ENCODE measurements at places on chromosomes 5 and 9.
A peak's percentile ranks its signal among the peaks of the same experiment; 100 is the strongest.

DNA sequence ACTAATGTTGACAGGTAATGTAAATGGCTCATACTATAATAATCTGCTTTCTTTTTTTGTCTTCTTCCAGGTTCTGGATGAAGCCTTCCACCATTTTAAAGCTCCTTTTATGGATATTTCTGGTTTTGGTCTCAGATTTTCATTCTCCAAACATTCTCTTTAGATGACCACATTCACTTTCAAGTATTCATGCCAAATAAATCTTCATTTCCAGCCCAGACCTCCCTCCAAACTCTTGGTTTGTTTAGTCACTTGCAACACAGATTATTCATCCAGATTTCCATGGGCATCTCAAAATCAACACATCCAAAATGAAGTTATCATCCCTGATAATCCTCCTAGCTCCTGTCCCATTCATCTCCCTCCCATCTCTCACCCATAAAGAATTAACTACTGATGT is 40.3 kb upstream of the SVEP1 start:
- DNase-seq: no peak

- DNase-seq: no peak
Observed at GRCh38 chr9:12539580-12539975, 153.6 kb upstream of the TYRP1 start.

DNA sequence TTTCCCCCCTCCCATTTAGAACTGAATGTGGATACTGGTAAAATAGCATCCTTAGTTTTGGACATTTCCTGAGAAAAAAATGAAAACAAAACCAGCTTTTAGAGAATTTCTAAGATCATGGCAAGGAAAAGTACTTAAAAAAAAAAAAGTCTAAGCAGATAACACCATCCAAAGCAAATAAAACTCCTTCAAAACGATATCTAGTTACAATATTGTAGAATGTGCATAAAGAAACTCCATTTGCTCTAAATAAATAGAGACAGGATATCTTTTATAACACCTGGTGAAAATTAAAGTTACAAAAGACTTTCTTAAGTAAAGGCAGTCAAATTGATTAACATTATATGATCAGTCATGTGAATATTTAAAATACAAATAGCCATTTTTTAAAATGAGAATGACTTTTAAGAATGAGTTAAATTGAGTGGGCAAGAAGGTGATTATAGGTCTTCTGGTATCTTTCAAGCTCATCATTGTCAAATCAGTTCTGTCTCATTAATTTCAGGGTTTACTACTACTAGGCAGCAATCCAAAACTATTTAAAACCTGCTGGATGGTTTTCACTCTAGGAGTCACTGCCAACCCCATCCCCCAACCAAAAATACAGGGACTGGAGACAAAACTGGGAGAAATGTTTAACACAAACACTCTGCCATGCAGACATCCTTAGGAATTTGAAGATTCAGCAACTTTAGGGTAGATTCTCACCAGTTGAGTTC is 382.6 kb downstream of the ADGRV1 start:
- DNase-seq: peak; percentile 24

DNA sequence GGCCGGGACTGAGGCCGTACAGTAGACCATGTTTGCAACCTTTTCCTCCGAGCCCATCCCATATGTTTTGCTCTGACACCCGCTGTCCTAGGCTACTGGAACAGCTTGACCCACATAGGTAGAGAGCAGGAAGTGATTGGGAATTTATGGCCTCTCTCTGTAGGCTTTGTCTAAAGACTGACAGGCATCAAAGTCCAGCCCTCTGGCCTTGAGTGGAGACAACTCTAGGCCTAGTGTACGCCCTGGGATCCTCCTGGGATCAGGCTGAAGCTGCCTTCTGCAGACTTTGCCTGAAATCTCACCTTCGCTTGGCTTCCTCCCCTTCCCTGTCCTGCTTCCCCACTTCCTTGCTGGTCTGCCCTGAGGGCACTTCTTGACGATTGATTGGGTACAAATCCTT is 13.6 kb upstream of the AKNA start:
- no peak for DNase-seq

DNA sequence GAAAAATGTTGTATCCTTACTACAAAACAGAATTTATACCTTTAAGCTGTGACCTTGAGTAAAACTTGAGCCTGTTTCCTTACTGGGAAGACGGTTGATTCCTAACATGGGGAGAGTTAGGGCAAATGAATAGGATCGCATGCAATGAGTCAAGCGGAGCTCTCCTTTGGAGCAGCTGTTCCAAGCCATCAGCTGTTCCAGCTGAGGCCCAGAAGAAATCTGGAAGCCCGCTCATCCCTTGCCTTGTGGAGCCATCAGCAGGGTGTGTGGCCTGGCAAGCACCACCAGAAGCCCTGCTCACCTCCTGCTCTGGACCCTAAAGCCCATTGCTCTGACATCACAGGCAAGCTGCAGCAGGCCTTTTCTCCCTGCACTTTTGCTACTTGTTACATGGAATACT is 8.0 kb downstream of the KIAA1191 start:
- DNase-seq: no peak

- DNase-seq: no peak
Observed at GRCh38 chr9:19122490-19123042, 4.7 kb downstream of the PLIN2 start.

DNA sequence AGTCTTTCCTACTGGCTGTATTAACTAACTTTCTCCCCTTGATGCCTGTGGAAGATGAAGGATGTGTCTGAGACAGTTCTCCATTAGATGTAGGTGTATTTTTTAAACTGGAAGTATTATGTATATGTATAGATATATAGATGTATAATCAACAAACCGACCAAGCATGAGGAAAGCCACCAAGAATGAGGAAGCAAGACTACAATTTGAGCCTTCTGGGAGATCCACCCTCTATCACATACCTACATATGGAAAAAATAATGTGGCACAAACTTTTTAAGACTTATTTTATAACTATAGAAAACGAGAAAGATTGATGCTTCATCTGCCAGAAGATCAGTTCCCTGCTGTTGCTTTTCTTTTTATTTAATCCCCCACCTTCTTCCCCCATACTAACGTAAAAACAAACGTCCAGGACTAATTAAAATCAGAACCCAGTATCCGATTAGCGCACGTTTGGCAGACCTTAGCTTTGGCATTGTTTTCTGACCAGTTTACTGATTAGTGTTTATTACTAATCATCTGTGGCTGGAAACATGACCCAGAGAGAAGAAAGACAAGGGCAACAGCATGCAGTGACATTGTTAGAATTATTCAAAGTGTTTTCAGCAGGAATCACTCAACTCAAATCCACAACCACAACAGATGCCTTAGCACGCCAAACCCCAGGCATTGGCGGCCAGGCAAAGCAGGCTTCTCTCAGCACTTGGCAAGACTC is 490.2 kb downstream of the EBF1 start:
- DNase-seq: no peak

DNA sequence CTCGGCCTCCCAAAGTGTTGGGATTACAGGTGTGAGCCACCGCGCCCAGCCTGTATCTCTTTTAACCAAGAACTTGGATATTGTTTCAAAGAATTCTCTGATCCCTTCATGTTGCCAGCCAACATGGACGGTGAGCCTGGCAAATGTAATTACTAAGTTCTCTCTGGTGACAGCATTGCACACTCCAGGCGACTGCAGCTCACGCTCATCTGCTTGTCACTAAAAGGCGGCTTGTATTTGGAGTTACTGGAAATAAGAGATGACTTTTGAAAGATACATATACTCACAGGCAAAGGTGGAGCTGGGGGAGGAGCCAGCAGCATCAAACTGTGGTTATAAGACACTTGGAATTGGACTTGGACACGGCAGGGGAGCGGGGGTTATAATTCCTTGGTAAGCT is 172.3 kb downstream of the SLIT3 start:
- no peak for DNase-seq

DNA sequence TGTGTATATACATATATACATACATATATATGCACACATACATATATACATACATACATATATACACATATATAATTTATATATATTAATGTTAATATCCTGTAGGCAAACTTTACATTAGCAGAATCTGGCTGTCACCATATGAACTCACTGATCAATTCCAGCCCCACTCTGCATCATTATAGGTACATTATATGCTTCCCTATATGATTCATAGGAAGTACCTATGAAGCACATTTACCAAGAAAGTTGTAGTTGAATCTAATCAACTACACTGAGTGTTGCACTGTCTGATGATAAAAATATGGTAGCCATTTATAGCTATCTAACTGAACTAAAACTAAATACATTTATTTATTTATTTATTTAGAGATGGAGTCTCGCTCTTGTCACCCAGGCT is 5.5 kb upstream of the SPATA6L start:
- no peak for DNase-seq

GRCh38 chr5:125277494-125278154 is 531.2 kb upstream of the ZNF608 start:
- no peak for DNase-seq

- no peak for DNase-seq
Observed at GRCh38 chr5:140827704-140828361, at the start of gene PCDHA6. Gene PCDHA6 (plus strand): TSS chr5:140827960. CDS start chr5:140828092, 132 bp downstream.

DNA sequence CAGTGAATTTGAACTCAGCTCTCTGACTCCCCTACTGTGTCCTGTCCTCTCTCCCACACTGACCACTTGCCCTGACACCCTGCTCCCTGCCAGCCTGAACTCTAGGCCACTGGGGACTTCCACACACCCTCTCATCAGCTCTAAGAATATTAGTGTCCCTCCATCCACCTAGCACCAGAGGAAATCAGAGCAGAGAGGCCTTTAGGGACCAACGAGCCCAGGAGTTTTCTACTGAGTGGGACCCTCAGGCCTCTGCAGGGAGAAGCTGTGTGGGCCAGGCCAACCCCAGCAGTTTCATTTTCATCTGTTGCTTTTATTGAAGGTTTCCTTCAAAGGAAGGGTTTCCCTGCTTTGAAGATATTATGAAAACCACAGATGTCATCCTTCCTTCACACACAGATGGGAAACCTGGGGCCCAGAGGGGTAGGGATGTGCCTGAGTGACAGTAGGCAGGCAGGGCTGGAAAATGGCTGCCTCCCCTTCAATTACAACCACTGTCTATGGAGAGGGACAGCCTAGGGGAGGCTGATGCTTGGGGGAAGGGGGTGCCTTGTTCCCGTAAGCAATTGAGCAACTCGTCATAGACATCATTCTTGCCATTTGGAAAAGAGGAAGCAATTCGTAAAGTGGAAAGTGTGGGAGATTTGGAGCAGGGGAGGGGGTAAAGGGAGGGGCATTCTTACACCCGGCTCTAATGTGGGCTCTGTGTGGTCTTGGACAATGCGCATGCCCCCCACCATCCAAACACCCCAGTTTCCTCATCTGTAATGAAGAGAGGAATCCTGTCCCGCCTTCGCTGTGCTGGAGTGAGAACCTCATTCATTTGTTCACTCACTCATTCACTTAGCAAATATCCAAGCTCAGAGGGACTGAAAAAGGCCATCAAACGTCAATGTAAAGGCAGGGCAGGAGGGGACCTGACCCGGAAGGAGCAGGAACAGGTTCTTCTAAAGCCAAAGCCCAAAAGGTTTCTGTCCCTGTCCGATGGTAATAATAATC is 3.9 kb downstream of the GLIPR2 start:
- no peak for DNase-seq

- no peak for DNase-seq
Observed at GRCh38 chr5:110785356-110785755, 46.5 kb downstream of the SLC25A46 start.

- no peak for DNase-seq
Observed at GRCh38 chr5:122385286-122385685, 73.2 kb downstream of the SNCAIP start.

- no peak for DNase-seq
Observed at GRCh38 chr9:133074111-133074651, 12.4 kb downstream of the CEL start.

- DNase-seq: no peak
Observed at GRCh38 chr9:2955575-2955974, 111.7 kb upstream of the PUM3 start.

GRCh38 chr5:147234825-147235635 is at the start of gene STK32A:
Gene STK32A (plus strand): TSS chr5:147235026. CDS start chr5:147239635, 4,609 bp downstream.
- peak; percentile 42 for DNase-seq

GRCh38 chr9:38016375-38017135 is 52.5 kb downstream of the SHB start:
- no peak for DNase-seq

GRCh38 chr5:72845889-72846288 is 29.4 kb downstream of the TNPO1 start:
- no peak for DNase-seq

GRCh38 chr9:34085581-34086500 is 37.2 kb upstream of the UBAP2 start:
- DNase-seq: no peak

DNA sequence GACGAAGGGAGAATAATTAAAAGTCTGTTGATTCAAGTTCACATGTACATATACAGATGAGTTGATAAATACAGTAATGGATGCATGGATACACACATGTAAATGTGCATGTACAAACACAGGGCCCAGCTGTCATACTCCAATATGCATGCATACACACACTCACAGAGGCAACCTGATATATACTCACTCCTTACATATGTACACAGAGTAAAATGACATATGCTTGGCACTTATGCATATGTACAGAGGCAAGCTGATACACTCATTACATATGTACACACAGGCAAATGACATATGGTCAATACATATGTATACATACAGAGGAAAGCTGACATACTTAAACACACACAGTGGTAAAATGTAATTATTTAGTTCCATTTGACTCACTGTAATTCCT is 7.2 kb upstream of the TMEFF1 start:
- no peak for DNase-seq

DNA sequence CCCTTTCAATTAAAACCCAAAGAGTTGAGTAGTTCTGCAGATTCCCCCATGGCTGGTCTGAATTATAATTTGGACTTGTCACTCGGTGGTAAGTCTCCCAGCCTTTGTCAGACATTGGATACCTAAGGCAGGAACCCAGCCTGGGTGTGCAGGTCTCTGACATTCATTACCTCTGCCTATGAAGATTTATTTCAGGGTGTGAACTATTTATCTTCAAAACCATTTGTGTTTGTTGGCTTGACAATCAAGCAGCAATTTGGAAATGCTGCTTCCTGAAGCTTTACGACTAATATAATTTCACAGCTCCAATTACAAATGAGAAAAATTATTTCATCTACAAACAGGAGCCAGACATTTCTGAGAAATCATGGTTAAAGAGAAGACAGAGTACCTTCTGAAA is 160.5 kb downstream of the DOCK2 start:
- no peak for DNase-seq

DNA sequence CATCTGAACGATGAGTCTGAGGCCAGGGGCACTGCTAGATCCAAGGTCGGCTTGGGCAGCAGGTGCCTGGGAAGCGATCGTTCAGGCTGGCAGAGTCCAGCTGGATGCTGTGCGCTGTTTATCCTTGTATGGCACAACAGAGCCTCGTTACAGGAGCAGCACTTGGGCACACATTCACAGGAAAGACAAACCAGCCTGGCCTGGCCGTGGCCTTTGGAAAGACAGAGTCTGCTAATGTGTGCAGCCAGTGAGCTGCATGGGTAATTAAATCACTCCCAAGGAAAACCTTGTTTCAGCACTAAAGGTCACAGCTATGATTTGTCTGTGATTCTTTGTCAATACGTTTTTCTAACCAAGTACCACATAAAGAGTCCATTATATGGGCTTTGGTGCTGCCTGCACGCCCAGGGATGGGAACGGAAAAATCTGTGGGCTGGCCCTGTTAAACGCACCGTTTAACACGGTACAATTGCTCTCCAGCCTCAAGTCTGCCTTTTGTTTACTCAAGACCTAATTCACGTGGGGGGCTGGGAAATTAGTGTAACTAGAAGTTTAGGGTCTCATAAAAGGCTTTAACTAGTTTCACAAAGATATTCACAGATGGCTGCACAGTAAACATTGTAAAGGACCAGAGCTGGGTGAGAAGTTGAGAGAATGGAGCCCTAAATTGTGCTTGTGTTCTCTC is 509.3 kb downstream of the KDM4C start:
- DNase-seq: peak; percentile 91

- no peak for DNase-seq
Observed at GRCh38 chr5:14557791-14558415, 23.7 kb upstream of the OTULINL start.

GRCh38 chr9:114270120-114270975 is 52.5 kb upstream of the ORM1 start:
- DNase-seq: no peak
